ENCODE measurements at places on chromosomes 1 and 21.
A peak's percentile ranks its signal among the peaks of the same experiment; 100 is the strongest.

DNA sequence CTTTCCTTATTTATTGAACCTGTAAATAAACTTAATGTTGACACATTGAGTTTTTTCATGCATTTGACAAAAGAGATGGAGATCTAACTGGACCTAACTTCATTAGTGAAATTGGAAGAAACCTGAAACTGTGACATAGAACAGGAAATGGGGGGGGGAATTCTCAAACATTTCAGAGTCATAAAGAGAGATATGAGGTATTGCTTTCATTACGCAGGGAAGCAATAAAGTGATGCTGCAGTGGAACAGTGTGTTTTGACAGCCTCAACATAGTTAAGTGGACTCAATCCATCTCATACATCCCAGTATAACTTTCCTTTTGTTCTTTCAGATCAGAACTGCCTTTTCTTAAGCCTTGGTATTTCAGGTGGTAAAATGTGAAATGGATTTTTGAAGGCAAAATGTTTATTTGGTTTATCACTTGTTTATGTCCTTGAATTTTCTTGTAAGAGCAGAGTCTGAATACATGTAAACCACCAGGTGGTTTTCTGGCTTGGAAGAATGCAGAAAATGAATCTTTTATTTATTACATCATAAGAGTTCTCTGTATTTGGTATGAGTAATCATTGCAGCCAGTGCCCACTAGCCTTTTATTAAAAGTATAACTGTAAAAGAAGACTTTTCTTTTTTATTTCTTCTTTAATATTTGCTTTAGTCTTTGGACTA is 132.5 kb downstream of the ZNF326 start:
- ATAC-seq = no peak

GRCh38 chr1:202144402-202145067 is at the start of gene ARL8A:
Gene ARL8A, minus strand, starts transcription at chr1:202144737. Its CDS starts 165 bp downstream, at chr1:202144572.
- peak; percentile 84 for ATAC-seq

GRCh38 chr1:163361123-163361934 is 39.6 kb downstream of the NUF2 start:
- ATAC-seq = no peak

DNA sequence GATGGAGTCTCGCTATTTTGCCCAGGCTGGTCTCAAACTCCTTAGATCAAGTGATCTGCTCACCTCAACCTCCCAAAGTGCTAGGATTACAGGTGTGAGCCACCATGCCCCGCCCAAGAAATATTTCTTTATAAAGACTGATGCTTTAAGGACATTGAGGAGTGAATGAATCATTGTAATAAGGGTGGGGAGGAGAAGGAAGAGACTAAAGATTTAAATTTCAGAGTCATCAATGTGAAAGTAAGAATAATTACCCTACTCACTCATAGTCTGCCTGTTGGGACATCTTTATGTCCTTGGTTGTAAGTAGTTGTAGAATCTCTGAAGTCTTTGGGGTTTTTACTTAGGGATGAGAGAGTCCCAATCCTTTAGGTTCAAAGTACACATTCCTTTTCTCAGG is 7.3 kb downstream of the KDM1A start:
- no peak for ATAC-seq

GRCh38 chr1:176183618-176184017 is 23.5 kb downstream of the COP1 start:
- ATAC-seq = no peak

DNA sequence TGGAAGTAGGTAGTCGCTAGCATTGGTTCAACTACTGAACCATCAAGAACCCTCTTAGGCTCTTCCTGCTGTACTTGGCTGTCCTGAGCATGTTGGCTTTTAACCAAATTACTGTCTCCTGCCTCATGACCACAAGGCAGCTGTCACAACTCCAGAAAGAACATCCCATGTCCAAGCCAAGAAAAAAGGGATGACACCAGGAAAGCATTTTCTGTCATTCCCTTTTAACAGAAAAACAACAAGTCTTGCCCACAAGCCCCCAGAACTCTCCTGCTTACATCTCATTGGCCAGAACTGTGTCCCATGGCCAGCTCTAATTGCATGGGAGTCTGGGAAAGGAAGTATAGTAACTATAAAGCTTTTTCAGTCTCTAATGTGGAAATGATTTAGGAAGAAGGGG is 2.4 kb upstream of the RNU5D-1 start:
- ATAC-seq = no peak

GRCh38 chr1:27531959-27532685 is 42.2 kb upstream of the WASF2 start:
- ATAC-seq = no peak

- ATAC-seq = no peak
These were observed 467.0 kb upstream of the USP24 start for GRCh38 chr1:55682198-55682597.

DNA sequence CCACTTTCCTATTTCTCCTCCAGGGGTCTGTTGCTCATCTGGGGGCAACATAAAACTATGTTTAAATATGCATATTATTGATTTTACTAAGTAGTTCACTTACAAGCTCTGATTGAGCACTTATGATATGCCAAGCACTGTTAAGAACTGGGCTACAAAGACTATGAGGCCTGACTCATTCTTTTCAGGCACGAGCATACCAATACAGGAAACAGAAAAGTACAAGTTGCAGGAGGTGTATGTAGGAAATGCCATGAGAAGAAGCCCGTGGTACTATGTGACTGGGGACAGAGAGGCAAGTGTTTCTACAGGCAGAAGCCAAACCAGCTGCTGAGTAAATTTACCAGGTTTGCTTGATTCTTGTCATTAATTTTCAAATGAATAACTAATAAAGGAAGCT is 120.4 kb upstream of the PTGFR start:
- no peak for ATAC-seq

DNA sequence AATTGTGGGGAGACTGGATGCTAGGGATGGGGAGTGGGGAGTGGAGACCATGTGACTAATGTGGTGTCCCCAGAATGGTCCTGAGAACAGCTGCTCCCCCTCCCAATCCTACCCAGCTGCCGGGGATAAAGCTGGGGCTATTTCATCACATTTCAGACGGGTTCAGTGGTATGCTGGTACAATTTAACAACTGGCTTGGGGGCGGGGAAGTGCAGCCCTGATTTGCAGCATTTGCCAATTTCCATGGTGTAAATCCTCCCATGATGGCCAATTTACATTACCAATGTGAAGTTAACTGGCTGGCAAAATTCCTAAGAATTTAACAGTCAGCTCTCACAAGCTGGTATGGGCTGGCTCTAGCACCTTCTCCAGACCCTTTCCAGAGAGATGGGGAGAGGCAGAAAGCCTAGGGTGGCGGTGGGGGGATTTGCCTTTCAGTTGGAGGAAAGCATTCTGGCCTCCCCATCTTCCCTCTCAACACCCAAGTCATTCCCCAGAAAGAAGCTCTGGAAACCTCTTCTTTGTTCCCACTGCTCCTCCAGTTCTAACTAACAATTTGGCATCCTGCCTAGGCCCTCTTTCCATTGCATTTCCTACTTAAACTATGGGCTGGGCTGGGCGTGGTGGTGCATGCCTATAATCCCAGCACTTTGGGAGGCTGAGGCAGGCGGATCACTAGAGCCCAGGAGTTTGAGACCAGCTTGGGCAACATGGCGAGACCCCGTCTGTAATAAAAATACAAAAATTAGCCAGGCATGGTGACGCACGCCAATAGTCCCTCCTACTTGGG is 11.3 kb upstream of the ADGRB2 start:
- ATAC-seq = no peak

DNA sequence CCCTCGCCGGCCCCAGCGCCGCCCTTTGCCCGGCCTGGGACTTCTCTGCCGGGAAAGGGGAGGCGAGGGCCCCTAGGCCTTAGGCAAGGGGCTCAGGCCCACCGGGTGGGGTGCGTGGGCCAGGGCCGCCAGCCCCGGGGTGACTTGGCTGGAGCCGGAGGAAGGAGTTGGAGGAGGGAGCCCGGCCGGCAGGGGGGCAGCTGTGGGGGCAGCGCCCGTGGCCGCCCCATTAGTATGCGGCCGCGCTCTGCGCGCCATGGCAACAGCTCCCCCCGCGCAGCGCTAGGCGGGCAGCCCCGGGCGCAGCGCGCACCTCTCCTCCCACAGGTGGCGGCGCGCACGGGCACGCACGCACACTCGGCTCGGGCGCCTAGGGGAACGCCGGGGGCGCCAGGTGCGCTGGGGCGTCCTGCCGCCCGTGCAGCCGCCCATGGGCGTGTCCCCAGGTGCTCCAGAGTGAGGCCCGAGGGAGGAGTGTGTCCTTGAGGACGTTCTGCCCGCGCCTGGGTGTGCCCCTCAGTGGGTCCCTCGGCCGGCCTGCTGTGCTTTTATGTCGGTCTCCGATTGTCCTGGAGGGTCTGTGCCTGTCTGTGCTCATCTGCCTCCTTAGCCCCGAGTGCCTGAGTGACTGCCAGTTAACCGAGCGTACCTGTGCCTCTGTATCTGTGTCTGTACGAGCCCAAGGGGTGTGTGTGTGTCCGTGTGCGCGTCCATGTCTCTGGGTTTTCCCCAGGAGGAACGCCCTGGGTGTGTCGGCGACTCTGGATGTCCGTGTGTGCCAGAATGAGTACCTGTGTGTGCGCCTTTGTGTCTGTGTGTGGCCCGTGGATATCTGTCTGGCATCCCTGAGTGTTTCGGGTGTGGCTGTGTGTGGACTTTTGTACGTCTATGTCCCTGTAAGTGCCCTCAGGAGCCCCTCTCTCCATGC is 38.2 kb upstream of the WASF2 start:
- peak; percentile 31 for ATAC-seq

DNA sequence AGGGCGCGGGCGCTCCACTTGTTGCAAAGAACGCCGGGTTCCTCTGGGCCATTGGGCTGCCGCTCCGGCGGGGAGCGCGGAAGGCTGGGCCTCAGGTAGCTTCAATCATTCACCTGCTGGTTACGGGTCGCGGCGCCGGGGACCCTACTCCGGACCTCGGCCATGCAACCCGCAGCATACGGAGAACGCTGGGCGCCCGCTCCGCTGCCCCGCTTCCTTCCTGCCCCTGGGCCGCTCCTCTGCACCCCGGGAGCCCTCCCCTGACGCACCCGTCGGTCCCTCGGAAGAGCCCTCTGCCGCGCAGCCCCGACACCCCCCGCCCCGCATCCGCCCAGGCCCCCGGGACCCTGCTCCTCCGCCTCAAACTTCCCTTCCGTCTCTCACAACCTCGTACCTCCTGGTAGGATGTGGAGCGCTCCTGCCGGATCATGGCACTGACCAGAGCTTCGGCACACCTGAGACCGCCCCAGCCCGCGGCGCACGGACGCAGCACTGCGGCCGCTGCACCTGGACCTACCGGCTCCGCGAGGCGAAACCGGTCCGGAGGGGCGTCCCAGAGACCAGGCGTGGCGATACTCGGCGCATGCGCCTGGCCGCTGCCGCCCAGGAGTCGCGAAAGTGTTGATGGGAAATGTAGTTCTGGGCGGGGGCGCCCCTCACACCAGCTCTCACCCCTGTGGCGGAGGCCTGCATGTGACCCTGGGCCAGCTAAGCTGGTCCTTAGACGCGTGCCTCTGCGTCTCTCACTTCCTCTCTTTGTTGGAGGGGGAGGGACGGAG is at the start of gene PACC1:
TSS of gene PACC1 (minus strand) at position 559 of the 779 bp plus-strand sequence. CDS start at position 430, 129 bp downstream.
- ATAC-seq = peak; percentile 95

- ATAC-seq = no peak
These were observed 2.8 kb downstream of the GALNT2 start for GRCh38 chr1:230069796-230070195.

DNA sequence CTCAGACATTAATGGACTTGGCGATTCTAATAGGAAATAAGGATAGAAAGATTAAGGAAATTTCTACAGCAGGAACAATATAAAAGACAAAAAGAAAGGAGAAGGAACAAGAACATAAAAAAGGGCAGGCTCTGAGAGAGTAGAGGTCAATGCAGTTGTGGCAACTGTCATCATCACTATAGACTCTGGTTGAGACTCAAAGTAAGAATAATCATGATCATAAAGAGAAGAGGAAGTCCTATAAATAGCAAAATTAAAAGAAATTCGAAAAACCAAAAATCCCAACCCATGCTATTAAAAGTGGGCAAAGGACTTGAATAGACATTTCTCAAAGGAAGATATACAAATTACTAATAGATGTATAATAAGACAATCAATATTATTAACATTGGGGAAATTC is 14.4 kb upstream of the XCL1 start:
- no peak for ATAC-seq

DNA sequence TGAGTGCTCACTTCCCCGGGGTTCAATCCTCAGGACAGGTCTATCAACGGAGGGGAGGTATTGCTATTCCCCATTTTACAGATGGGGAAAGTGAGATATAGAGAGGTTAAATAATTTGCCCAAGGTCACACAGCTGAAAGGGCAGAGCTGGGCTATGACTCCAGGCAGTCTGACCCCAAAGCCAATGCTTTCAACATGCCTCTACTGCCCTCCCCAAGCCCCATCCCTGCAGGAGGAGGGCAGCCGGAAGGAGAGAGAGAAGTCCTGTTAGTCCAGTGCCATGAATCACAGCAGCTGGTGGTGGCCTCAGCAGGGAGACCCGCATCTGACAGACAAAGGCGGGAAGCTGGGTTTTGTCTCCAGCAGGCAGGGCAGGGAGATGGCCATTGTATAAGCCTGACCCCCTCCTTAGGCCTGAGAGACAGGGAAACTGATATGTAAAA is 20.0 kb upstream of the CLIC4 start:
- peak; percentile 22 for ATAC-seq

DNA sequence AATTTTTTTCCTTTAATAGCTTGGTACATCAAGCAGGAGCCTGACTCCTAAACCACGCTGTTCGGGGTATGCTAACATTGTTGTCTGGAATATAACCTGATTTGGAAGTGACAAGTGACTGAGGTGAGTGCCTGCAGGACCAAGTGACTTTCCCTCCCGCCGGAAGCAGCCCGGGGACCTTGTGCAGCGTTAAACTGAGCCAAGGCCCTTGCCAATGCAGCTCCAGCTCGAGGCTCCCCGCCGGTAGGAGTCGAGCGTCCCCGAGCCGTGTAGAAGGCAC is 716 bp upstream of the MTARC1 start:
- peak; percentile 31 for ATAC-seq

- ATAC-seq = peak; percentile 34
These were observed 54.8 kb upstream of the SOD1 start for GRCh38 chr21:31604591-31605190.

- no peak for ATAC-seq
These were observed 43.4 kb downstream of the PLPP3 start for GRCh38 chr1:56535939-56536338.

GRCh38 chr1:39626646-39627045 is 12.8 kb downstream of the HEYL start:
- no peak for ATAC-seq

GRCh38 chr1:186892936-186893335 is 64.2 kb downstream of the PLA2G4A start:
- no peak for ATAC-seq

- ATAC-seq = no peak
These were observed 97.5 kb upstream of the KCNE2 start for GRCh38 chr21:34266351-34266750.

GRCh38 chr1:48619539-48619938 is 147.5 kb upstream of the SPATA6 start:
- no peak for ATAC-seq

GRCh38 chr1:169138866-169139670 is 32.6 kb downstream of the ATP1B1 start:
- ATAC-seq = no peak

- ATAC-seq = no peak
These were observed 6.5 kb upstream of the PDXK start for GRCh38 chr21:43712268-43712942.

Measured in gastroesophageal sphincter (tissue), 4 donors.